ENCODE measurements at places on chromosomes 1 and 21.

DNA sequence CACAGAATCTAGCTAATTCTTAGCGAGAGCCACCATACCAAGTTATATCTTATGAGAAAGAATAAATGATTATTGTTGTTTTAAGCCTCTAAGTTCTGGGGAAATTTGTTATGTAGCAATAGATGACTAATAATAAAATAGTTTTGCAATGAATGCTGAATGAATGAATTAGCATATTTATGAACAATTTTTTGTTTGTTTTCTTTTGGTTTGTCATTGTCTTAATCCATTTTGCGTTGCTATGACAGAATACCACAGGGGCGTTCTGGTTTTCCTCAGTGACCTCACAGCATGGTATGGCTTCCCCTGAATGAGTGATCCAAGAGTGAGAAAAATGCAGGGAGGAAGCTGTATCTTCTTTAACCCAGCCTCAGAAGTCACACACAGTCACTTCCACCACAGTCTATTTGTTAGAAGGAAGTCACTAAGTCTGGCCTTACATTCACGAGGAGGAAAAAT, 53.8 kb upstream of the HPDL start:
- no peak for DNase-seq

DNA sequence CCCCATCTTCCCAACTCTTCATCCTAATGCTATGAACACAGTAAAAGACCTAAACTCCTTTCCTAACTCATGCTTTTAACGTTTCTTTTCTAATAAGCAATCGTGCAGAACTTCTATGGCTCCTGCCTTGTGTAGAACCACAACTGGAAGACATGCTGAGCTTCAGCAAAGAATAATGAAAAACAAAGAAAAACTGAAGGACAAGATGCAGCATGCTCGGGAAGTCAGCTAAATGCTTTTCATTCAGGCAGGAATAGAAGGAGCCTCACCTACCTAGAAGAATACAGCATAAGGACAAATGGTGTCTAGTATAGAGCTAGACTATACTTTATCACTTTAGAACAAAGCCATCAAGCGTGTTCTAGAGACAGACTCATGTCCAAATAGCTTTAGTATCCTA, 45.9 kb downstream of the LUZP1 start:
- DNase-seq = no peak

DNA sequence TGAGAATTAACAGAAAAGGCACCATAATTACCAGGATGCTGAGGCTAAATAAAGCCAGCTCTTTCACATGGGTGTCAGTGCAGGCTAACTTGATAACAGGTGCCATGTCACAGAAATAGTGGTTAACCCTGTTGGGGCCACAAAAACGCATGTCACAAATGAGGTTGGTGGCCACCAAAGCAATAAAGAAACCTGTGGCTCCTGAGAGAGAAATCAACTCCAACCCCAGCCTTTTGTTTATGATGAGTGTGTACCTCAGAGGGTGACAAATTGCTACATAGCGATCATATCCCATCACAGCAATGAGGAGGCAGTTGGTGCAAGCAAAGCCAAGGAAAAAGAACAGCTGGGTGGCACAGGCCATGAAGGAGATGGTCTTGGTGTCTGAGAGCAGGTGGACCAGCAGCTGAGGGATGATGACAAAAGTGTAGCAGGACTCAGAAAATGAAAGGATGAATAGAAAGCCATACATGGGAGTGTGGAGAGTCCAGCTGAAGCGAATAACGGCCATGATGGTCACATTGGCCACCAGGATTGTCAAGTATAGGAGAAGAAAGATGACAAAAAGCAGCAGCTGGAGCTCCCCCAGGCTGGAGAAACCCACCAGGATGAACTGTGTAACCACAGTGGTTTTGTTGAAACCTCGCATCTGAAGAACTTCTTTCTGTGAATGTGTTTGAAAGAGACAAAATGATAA, at the start of gene OR10T2:
OR10T2 (minus strand) TSS at position 649 of the 697 bp plus-strand sequence; CDS start at position 649, 0 bp downstream.
- DNase-seq = no peak

DNA sequence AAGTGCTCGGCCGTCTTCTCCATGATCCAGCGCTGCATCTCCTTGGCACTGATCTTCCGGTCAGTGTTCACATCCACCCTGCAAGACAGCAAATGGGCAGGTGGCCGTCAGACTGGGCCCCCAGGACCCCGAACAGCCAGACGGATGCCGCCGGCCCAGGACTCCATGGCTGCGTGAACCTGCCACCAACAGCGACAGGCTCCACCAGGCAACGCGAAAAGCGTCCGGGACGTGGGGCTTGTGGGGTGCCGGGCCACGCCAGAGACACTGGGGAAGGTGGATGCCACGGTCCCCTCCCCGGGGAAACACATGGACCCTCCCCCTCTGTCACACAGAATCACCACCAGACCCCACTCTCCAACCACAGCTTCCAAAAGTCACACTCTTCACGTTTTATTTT, 7.9 kb downstream of the SDF4 start:
- DNase-seq = no peak

GRCh38 chr1:22105611-22106207, 37.2 kb downstream of the WNT4 start:
- DNase-seq = peak; percentile 37

DNA sequence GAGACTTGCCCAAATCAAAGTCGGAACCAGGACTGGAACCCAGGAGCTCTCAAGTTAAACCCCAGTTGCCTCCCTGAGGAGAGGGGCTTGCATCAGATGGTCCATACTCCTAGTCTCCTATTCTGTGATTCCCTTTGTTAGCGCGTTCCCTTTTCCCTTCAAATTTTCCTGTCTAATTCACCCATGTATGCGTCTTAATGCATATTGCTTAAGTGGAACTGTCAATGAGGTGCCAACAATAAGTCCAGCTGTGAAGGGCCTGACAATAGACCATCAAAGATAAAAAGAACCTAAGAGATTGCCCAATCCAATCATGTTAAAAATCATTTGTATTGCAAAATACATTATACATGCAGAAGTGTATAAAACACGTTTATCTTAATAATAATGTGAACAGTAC, 634 bp upstream of the SPATA6 start:
- DNase-seq = no peak

DNA sequence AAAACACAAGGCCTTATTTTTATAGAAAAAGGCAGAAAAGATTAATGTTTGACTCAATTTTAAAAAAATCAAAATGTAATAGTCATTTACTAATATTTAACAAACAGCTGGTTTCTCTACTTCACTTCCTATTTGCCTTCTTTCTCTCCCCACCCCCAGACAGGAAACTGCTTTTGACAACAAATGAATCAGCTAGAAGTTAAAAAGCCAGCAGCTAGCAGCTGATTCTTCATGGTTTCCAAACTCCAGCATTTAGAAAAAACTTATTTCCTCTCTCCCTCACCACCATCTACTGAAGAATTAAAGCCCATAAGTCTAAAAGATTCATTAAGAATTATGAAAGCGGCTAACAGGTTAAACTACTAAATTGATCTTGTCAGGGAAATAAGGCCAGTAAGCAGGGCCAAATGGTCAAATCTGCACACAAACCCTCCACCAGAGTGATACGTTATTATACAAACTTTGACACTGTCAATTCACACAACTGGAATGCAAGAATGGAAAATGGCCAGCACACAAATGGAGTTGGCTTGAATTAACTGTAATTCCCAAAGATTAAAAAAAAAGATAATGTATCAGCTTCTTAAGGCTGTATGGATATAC, 4.0 kb downstream of the WDR26 start:
- DNase-seq = peak; percentile 29

GRCh38 chr1:150560576-150561253, 11.5 kb downstream of the ADAMTSL4 start:
- DNase-seq = peak; percentile 93

GRCh38 chr21:45087022-45087823, 12.8 kb downstream of the ADARB1 start:
- DNase-seq = no peak

DNA sequence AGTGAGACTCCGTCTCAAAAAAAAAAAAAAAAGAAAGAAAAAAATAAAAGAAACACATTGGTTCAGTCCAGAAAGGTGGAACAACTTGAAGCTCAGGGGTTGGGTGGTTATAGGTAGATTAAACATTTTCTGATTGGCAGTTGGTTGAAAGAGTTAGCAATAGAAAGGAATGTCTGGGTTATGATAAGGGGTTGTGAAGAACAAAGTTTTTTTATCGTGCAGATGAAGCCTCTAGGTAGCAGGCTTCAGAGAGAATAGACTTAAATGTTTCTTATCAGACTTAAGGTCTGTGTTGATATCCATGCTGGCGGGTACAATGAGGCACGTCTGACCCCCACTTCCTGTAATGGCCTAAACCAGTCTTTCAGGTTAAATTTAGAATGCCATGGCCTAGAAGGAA, 45.0 kb upstream of the PDE9A start:
- DNase-seq = no peak

GRCh38 chr1:154353460-154353904, 28.2 kb downstream of the ATP8B2 start:
- DNase-seq = no peak

- DNase-seq = no peak
Measured at GRCh38 chr1:2277741-2278488, 49.8 kb downstream of the SKI start.

DNA sequence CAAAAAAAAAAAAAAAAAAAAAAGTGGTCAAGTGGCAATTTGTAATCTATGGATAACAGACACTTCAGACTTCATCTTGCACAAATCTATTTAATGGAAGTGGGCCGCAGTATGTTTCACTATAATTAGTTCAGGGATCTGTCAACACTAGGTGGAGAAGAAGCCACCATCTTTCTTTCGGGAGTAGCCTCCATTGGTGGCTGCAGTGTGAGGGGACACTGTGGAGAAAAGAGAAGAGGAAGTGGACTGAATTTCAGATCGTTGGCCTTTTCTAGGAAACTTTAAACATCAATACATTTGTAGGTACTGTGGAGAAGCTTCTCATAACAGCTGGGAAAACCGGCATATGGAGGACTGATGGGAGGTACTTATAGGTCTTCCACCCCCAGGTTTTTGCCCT, 8.0 kb upstream of the ELAPOR1 start:
- no peak for DNase-seq

DNA sequence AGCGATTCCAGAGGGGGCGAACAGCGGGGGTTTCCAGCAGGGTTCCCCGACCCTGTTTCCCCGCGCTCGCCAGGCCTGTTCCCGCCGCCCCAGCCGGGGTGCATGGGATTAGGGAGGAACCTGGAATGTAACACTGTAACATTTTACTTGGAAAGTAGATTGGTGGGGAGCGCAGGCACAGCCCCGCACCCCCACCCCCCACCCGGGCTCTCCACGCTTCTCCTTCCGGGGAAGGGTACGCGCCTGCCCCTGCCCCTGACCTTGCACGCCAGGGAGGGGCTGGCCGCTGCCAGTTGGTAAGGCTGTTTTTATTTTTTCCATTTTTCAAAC, 427 bp downstream of the FAM3B start:
- DNase-seq = no peak

- DNase-seq = no peak
Measured at GRCh38 chr1:216983823-216984222, 260.6 kb upstream of the ESRRG start.

Measured in hindlimb muscle (tissue), 1 donor.